Activated T-cell treated with anti-CD3 and anti-CD28 coated beads, Interleukin-2, amount 50 U/mL, for 72 hours (primary cell): ENCODE measurements at places on chromosomes 7 and 10.

DNA sequence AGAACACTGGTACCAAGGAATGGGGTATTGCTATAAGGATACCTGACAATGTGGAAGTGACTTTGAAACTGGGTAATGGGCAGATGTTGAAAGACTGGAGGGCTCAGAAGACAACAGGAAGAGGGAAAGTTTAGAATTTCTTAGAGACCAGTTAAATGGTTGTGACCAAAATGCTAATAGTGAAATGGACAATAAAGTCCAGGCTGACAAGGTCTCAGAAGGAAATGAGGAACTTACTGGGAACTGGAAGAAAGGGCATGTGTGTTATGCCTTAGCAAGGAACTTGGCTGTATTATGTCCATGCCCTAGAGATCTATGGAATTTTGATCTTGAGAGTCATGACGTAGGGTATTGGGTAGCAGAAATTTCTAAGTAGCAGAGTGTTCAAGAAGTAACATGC is 38.0 kb downstream of the FAM149B1 start:
- no peak for DNase-seq

DNA sequence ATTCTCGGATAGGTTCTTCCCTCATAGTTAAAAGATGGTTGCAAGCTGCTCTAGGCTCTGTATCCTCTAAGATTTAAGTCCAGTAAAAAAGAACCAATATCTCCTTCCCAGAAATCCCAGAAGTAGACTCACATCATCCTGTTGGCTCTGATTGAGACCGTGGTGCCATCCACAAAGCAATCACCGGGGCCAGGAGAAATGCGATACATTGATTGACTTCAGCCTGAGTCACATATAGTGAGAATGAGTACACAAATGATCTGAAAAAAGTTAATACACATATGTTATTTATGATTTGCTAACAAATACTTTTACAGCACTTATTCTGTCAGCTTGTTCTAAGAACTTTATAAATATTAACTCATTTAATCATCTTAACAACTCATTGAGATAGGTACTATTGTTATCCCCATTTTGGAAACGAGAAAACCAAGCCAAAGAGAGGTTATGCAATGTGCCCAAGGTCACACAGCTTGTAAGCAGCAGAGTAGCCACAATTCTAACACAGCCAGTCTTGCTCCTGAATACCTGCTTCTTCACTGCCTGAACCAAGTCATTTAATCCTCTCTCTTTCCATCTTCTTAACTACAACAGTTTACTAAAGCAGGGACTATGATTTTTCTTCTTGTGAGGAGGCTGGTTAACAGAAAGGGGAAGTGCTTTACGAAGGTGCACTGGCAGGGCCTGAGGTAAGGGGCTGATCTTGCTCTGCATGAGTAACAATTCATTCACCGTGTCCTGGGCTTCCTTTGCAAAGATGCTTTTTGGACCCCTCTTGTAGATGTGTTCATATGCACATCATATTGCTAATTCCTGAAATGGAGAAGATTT is 177.0 kb downstream of the REEP3 start:
- no peak for DNase-seq

GRCh38 chr7:107108793-107109371 is 59.9 kb upstream of the HBP1 start:
- no peak for DNase-seq

DNA sequence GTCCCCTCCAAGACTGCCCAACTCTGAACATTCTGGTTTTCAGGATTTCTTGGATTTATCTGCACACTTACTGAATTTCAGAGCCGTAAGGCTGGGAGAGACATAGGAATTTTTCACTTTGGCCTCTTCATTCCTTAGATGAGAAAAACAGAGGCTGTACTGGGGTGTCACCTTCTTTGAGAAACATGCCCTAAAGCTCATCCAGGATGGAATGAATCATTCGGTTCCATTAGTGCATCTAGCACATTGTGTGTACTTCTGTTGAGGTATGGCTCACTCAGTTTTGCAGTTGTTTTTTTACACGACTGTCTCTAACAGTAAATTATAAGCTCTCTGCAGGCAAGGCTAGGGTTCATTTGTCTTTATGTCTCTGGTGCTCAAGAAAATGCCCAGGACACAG is 383.4 kb downstream of the GATA3 start:
- no peak for DNase-seq

DNA sequence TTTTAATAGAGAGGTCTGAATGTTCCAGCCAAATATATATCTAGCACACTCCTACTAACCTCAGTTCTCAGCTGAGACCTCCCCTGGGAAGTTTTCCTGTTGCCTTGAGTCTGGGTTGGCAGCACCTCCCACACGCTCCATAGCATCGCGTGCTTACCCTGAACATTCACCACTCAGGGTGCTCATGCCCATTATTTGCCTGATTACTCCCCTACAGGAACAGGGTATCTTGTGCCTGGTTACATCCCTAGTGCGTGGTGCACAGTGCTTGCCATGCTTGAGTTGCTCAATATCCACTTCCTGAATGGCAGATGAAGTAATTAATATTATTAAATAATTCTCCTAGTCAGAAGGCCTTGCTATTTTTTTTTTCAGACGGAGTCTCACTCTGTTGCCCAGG is 269.9 kb upstream of the IMMP2L start:
- DNase-seq, result no peak

- no peak for DNase-seq
These were observed 27.5 kb downstream of the ADRB1 start for GRCh38 chr10:114071178-114071577.

DNA sequence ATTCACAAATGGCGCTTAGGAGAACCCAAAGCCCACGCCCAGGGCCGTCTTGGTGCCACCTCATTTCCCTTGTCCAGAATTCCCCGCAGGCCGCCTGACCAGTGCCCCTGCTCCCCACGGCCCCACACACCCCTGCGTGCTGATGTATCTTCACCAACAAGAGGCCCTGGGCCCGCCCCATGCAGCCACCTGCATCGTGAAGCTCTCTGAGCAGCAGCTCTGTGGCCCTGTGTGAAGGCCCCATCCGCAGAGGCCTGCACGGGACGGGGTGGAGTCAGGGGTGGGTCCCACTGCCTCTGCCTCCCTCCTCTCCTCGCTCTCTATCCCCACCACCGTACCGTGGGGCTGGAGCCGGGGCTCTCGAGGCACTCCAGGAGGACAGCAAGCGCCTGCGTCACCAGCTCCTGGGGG is 14.7 kb downstream of the BRAT1 start:
- DNase-seq, result no peak

DNA sequence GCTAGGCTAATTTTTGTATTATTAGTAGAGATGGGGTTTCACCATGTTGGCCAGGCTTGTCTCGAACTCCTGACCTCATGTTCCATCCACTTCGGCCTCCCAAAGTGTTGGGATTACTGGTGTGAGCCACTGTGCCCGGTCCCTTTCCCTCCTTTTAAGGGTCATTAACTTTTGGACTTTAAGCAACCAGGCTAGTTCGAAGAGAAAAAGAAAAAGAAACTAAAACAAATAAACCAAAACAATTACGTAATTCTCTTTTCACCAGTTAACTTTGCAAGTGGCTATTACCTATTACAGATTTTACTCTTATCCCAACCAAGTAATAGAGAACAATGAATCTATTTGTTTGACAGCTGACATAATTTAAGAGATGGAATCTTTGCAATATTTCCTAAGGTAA is 72.8 kb upstream of the SEMA3C start:
- DNase-seq, result no peak

DNA sequence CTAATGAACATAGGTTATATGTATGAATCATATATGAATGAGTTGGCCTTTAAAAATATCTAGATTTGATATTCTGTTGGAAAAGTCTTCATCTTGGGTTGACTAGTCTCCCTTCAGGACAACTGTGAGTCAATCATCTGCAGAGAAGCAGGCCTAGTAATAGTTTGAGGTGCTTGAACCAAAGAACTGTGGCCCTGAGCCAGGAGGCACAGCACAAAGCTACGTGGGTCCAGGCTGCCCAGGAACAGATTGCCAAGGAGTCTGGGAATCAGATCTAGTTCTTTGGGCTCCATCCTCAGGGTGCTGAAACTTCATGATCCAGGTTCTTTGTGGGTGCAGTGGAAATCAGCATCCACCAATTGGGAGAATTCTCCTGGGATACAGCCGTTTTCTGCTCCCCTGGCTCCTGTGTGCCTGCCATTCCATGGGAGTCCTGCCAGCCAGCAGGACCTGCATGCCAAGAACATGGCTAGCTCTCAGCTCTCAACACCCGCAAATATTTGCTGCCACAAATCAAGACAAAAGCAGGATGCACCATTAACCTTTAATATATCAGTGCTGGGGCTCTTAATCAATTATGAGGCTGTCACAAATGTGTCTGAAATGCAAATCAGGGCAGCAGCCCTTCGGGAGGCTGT is 709.0 kb downstream of the GRID1 start:
- no peak for DNase-seq

GRCh38 chr7:150964593-150965111 is 13.5 kb downstream of the KCNH2 start:
- no peak for DNase-seq

GRCh38 chr10:129090618-129091366 is 376.2 kb upstream of the MGMT start:
- DNase-seq, result no peak

DNA sequence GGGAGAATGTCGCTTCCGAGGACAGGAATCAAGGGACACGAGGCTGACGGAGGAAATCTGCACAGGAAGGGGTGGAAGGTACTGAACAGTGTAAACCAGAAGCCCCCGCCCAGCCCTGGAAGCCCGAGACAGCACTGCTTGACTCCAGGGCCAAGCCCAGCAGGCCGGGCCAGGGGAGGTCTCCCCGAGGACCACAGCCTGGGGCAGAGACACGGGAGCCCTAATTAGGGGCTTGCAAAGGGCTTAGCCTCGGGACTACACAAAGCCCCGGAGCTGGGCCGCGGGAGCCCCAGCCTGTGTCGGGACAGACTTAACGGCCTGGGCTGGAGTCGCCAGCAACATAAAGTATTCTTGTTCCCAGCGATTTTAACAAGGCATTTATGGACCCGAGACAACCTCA is 50.8 kb downstream of the OAT start:
- no peak for DNase-seq

DNA sequence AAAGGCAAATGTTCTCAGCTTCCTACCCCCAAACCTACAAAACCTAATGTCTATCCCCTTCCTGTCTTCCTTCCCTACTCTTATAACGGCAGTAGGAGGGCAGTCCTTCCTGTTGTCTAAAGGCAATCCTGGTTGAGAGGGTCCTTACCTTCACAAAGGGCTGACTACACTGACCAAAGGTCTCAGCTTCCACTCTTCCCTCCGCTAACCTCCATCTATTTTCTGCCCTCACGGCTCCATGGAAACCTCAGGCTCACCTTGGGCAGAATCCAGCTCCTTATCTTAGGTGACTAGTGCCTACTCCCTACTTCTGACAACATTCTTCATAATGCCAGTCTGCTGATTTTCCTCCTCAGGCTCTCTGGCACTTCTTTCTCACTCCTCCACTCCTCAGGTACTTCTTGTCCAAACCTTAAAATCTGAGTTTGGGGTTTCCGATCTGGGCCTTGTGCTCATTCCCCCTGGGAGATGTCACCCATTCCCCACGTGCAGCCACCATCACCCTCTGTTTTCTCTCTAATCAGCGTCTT is 542 bp downstream of the FBXL13 start:
- DNase-seq, result no peak

- no peak for DNase-seq
These were observed 1023.0 kb upstream of the SORCS1 start for GRCh38 chr10:108187408-108188012.

DNA sequence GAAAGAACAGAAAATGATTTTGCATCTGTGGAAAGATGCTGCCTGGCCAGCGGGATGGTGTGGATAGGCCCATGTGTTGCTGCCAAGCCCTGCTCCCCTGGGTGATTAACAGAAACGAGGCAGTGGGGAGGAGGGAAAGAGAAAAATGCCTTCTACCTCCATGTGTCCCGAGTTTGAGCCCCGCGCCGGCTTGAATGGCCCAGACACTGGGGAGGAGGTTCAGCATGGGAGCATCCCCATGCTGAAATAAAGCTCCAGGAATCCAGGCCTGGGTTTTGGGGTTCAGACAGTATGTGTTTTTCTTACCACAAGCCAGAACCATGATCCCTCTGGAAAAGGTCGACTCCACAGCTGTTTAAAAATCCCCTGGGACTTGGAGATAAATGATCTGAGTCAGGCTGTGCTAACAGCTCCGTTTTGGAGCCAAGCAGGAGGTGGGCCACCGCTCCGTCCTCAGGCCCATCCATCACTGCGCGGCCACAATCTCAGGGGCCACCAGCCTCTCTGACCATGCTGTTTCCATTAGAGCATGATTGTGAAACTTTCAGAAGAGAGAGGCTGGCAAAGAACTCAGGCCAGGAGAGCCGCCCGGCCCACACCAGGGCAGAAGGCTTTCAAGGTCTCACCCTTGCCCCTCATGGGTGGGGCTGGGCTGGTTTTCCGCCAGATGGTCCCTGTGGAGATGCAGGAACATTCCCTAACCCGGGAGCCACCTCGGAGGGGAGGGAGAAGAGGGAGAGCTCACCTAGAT is 299.7 kb downstream of the ZEB1 start:
- DNase-seq, result no peak

DNA sequence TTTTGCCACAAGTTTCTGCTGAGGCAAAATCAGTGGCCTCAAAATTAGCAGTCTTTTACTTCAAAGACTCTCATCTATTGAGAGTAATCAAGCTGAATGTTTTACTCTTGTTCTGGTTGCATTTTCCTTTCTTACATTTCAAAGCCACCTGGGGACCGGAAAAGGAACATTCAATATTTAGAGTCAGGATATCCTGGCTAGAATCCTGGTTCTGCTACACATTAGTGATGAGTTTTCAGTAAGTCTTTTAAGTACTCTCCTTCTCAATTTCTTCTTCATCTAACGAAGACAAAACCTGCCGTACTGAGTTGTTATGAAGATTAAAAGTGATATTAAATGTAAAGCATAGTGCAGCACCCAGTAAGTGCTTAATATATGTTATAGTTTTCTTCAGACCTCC is 52.5 kb downstream of the LAMB4 start:
- DNase-seq, result no peak

DNA sequence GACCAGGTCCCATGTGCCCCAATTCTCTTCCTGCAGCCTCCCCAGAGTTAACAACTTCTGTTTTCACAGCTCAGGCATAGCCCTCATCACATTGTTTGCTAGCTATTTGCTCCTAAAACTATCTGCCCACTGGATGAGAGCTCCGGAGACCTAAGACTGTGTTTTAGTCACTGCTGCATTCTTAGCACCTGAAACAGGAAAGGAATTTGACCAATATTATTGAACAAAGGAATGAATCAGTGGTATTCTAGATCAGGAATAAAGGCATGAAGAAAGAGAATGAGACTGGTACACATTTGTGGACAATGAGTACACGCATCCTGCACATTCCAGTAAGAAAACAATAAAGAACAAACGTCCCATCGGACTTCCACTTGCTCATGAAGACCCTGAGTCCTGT is 54.8 kb downstream of the PPP1R17 start:
- no peak for DNase-seq

GRCh38 chr10:24623383-24623782 is 100.3 kb downstream of the ARHGAP21 start:
- DNase-seq, result no peak
